ENCODE measurements at places on chromosomes 2 and 18.

DNA sequence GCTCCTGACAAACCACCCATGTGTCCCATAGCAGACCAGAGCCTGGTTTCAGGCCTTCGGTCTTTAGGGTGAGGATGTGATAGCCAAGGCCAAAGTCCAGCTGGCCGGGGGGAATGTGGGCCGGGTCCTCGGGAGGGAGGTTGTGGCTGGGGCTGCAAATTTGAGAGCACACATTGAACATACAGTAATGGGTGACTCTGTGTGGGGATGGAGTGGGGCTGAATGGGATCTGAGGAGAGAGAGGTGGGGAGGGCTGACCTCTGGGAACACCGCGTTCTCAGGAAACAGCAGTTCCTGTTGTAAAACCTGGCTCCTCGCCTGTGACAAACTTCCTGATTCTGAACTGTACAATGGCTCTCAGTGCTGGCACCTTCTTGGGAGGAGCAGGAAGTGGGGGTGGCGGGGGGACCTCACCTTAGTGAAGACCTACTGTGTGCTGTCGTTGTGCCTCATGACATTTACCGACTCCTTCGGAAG is 48.8 kb downstream of the MCFD2 start:
- DNase-seq: no peak

GRCh38 chr2:84882775-84883550 is 2.1 kb upstream of the TRABD2A start:
- peak; percentile 67 for DNase-seq

DNA sequence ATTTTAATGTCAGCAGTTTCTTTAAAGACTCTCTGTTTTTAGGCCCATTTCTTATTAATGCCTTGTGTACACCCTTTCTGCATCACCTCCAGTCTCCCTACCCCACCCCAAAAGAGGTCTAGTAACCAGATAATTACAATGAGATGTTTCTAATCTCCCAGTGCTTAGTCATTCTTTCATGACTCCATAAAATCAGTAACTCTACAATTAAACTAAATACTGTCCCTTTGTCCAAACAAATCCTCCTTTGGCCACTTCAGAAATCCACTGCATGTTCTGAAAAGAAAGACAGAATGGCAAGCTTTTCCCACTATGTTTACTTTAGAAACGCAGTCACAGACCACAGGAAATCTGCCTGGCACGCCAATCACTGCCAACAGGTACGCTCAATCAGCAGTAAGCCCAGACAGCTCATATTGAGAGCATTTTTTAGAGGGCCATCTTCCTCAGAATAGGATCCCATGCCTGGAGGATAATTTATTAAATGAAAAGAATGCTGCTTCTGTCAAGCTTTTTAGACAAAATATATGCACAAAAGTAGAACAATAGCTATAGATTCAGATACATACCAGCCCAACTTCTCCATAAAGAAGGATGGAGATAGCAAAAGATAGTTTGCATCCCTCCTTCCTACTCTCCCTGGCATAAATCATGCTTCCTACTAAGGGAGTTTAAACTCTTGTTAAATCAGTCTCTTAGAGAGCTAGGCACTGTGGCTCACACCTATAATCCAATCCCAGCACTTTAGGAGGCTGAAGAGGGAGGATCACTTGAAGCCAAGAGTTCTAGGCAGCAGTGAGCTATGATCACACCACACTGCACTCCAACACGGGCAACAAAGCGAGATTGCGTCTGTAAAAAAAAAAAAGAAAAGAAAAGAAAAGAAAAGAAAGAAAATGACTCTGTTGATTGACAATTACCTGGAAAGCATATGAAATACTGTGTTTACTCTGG is 14.6 kb downstream of the CLASP1 start:
- peak; percentile 80 for DNase-seq

- no peak for DNase-seq
These were observed 204.8 kb downstream of the SLC39A10 start for GRCh38 chr2:195861821-195862220.

DNA sequence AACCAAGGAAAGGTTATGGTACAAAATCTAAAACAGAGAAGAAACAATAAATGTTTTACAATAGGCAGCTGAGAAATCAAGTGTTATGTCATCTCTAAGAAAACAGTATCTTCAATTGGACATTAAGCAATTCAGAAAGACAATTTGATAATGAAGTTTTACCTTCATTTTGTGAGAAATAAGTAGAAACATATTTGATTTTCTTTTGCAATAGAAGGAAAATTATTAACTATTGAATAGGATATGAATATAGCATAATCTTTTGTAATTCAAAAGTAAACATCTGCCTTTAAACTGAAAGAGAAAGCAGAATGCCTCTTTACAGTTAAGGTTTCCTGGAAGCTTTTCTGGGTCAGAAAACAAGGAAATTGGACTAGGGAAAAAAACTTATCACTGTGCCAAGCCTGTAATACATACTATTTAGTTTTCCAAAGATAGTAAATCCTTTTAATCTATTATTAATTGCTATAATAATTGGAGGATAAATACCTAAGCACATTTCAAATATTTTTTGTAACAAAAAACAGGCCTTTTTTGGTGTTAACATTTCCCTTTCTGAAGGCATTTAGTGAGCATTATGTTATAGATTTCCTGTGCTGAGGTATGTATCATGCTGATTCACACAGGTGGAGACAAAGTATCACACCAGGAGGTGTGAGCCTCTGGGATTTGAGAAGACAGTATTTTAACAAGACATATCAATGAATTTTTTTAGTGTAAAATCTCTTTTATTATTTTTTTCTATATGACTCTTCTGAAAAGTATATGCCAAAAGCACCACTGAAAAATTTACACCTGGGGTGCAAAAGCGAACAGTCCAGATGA is 947.0 kb upstream of the CDH2 start:
- DNase-seq: no peak

GRCh38 chr2:89000235-89000634 is 308.8 kb downstream of the RPIA start:
- DNase-seq: no peak

- no peak for DNase-seq
These were observed 11.4 kb upstream of the PER2 start for GRCh38 chr2:238299803-238300202.

DNA sequence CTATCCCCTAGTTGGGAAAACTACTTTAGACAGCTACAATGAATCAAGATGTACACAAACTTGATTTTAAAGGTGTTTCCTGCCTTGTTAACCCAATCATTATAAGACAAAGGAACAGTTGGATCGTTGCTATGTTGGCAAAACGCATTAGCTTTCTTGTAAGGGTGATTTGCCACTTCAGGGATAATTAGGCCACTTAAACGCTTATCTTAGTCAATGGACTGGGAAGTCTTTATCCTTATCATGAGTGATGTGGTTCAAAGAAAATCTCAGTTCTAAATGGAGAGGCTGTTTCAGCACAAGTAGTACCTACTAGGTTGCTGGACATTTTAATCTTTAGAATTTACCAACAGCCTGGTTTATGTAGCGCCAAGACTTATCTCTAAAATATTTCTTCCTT is 406.1 kb upstream of the MEX3C start:
- no peak for DNase-seq

GRCh38 chr2:157923598-157924217 is 47.6 kb upstream of the ACVR1 start:
- no peak for DNase-seq

- DNase-seq: no peak
These were observed 219.6 kb upstream of the NETO1 start for GRCh38 chr18:73087282-73087977.

- DNase-seq: no peak
These were observed 41.4 kb upstream of the MAPRE2 start for GRCh38 chr18:34999756-35000289.

DNA sequence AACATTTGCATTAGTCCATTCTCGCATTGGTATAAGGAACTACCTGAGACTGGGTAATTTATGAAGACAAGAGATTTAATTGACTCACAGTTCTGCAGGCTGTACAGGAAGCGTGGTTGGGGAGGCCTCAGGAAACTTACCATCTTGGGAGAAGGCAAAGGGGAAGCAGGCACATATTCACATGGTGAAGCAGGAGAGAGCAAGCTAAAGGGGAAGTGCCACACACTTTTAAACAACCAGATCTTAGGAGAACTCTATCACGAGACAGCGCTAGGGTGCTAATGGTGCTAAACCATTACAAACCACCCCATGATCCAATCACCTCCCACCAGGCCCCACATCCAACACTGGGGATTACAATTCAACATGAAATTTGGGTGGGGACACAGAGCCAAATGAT is 201.7 kb upstream of the MGAT5 start:
- DNase-seq: no peak

DNA sequence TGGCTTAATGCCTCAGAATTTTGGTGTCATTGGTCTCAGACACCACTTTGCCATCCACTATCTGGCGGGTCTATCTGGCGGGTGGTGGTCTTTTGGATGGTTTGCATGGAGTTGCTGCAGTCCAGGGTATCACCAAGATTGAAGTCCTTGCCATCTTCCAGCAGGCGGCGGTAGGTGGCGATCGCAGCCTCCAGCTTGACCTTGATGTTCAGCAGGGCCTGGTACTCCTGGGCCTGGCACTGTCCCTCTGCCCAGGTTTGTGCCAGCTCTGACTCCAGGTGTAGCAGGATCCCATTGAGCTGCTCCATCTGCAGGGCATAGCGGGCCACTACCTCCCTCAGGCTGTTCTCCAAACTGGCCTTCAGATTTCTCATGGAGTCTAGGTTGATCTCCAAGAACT is 188.2 kb downstream of the MEMO1 start:
- no peak for DNase-seq

DNA sequence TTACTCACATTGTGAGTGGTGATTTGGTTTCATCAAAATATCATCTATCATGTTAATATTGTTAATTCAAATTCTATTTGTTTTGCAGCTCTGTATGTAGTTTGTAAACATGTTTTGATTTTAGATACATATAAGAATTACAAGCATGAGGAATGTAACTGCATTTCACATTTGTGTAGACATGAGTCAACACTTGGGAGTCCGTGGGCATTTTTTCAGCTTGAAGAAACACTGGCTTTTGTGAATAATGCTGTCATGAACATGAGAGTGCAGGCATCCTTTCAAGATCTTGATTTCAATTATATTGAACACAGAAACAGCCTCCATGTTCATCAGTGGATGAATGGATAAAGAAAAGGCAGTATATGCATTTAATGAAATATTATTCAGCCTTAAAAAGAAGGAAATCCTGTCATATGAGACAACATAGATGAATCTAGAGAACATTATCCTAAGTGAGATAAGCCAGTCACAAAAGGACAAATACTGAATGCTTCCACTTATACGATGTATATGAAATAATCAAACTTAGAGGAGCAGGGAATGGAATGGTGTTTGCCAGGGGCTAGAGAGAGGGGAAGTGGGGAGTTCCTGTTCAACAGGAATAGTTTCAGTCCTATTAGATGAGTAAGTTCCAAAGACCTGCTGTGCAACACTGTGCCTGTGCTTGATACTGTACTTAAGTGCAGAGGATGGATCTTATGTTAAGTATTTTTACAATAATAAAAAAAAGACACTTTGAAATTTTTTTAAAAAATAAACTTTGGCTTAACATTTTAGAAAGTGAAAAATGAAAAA is 194.9 kb downstream of the LRATD1 start:
- peak; percentile 53 for DNase-seq

- no peak for DNase-seq
These were observed 8.0 kb downstream of the EPAS1 start for GRCh38 chr2:46305187-46305586.

- DNase-seq: peak; percentile 1
These were observed 1.9 kb upstream of the SYT4 start for GRCh38 chr18:43279015-43279744.
